Naive B cell (primary cell): ENCODE measurements at places on chromosomes 11 and 22. TPM values are rescaled to one million over a fixed set of nuclear protein-coding genes. Genes with fewer than 3 reads are reported as not detected.

- H3K4me3 ChIP-seq = no peak overlapping the region
- no peak overlapping the region for H3K27ac ChIP-seq
- no peaks in the 10 kb centered on the region for H3K4me1 ChIP-seq
Observed at GRCh38 chr11:20310137-20310536, 53.4 kb upstream of the HTATIP2 start.

The PRODH gene
- polyA plus RNA-seq = not detected

The USH1C gene
- not detected for polyA plus RNA-seq

The UPB1 gene
- 0.90 TPM for polyA plus RNA-seq

- H3K27ac ChIP-seq = no peak overlapping the region
- H3K4me1 ChIP-seq = no peaks in the 10 kb centered on the region
- no peak for DNase-seq
- no peak overlapping the region for H3K4me3 ChIP-seq
Observed at GRCh38 chr22:44765571-44766285, 13.4 kb downstream of the ARHGAP8 start.

The KRTAP5-10 gene
- polyA plus RNA-seq = not detected

GRCh38 chr11:58775066-58775708, 43.4 kb upstream of the GLYAT start:
- H3K27me3 ChIP-seq = no peaks in the 10 kb centered on the region
- H3K4me1 ChIP-seq = no peaks in the 10 kb centered on the region
- H3K27ac ChIP-seq = no peak overlapping the region
- no peaks in the 10 kb centered on the region for H3K36me3 ChIP-seq
- DNase-seq = no peak

- H3K36me3 ChIP-seq = peaks cover 2% of the 10 kb centered on the region
- H3K4me3 ChIP-seq = peak overlapping the region; percentile 97
- peak overlapping the region; percentile 93 for H3K27ac ChIP-seq
- H3K4me1 ChIP-seq = peaks cover 10% of the 10 kb centered on the region
- H3K27me3 ChIP-seq = peaks cover 7% of the 10 kb centered on the region
- DNase-seq = no peak
Observed at GRCh38 chr11:43644621-43645299, 35.8 kb upstream of the HSD17B12 start.

The IGLL1 gene
- not detected for polyA plus RNA-seq

The MS4A4E gene
- not detected for polyA plus RNA-seq
